ENCODE measurements at places on chromosomes 2 and 18.

DNA sequence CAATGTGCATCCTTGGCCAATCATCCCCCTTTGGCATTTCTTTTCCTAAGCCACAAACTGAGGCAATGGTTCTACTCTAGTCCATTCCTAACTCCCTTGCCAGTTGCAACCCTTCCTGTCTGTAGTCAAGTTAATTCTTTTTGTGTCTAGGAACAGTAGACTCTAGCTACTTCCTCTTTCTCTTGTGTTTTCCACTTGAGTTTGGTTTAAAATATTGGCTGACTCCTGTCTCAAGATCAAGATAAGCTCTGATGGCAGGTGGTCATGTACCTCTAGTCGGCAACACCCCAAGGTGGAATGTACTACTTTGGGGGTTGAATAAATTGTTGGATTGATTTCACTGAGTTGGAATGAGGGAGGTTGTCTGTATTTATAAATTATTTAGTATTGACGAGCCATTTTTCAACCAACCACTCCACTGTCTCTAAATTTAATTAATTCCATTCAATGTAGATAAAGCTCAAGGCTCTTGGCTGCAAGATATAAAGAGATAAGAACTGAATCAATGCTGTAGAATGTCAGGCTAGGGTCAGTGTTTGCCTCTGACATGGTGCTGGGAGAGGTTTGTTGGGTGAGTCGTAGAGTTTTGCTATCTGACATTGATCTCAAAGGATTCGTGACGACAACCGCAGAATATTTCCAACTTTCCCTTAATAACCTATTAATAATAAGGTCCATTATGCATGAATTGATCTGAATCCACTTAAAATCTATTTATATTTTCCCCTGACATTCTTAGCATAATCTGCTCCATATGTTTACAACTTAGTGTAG is 188.7 kb upstream of the APCDD1 start:
- no peak for DNase-seq

- DNase-seq: no peak
These were observed 140.7 kb downstream of the ZNF516 start for GRCh38 chr18:76354348-76354747.

GRCh38 chr2:187546762-187547333 is 7.4 kb downstream of the TFPI start:
- DNase-seq: no peak

DNA sequence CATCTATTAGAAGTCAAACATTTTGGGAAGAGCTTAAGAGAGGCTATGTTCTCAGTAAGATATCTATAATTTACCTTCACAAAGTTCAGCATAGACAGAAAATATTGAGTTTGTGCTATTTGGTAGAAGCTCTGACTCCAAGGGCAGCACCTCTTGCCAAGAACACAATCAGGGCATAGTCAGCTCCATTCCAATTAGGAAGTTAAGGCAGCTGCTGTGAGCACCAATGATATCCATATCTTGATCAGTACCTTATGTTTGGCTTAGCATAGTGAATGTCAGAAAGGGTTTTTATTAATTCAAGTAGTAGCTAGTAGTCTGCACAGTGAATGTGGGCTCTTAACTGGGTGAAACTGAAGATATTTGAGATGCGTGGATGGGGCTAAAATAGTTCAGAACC is 86.4 kb upstream of the SPRED2 start:
- DNase-seq: no peak

DNA sequence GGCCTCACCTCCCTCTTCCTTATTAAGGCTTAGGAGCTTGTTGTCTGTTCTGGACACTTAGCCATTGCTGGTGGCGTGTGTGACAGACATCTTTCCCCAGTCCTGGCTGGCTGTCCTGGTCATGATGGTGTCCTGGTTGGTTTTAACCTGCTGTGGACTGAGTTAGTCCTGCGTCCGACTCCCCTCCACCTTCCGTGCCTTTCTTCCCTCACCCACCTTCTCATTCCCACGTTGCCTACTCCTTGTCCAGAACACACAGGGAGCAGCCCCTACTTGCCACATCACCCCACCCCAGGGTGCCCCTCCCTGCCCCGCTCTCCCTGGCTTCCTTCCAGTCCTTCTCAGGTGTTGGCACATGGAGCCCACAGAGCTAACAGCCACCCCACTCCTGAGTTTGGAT is 9.5 kb downstream of the ANO7 start:
- DNase-seq: no peak

DNA sequence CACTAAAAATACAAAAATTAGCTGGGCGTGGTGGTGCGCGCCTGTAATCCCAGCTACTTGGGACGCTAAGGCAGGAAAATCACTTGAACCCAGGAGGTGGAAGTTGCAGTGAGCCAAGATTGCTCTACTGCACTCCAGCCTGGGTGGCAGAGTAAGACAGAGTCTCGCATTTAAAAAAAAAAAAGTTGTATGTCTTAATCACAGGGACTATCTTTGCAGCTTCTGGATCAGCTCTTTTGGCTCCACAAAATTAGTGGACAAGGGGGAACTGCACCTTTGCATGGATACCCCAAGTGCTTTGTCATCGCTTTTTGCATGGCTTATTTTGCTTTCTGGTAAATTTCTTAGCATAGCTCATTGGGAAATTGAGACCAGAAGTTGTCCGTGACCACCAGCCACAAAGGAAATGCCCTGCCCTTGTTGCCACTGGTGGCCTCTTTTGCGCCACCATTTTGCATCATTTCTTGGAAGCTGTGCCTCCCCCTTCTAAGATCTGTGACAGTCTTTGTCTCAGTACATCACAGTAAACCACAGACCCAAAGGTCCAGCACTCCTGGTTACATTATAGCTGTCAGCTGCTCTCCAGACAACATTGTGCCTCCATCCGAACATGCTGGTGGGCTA is 43.9 kb upstream of the PCBP1 start:
- DNase-seq: no peak

DNA sequence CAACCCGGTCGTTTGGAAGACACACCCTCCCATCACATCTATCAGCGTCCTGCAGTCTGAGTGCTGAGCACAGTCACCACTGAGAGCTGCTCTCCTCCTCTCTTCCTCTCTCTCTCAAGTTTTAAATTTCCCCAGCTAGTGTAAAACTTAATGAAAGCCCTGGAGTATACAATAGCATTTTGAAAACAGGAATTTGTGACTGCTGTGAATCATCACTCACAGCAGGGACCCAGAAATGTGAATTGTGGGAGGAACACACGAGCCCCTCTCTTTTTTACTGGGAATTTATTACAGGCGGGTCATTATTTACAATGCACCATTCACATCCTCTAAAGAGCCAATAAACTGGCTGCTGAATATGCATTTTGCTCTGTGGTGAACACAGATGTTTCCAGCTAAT is 185.0 kb upstream of the SMIM21 start:
- no peak for DNase-seq

GRCh38 chr18:31399306-31400032 is 22.9 kb downstream of the DSG4 start:
- no peak for DNase-seq

DNA sequence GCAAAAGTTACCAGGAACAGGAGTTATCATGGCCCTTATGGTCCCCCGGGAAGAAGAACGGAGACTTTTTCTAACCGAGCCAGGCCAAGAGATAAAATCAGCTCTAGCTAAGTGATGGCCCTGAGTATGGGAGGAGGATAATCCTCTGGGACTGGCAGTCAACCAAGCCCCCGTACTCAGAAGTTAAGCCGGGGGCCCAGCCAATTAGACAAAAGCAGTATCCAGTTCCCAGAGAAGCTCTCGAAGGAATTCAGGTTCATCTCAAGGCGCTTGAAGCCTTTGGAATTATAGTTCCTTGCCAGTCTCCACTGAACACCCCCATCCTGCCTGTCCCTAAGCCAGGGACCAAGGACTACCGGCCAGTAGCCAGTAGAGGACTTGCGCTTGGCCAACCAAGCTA is 365.3 kb upstream of the TCF4 start:
- DNase-seq: no peak

DNA sequence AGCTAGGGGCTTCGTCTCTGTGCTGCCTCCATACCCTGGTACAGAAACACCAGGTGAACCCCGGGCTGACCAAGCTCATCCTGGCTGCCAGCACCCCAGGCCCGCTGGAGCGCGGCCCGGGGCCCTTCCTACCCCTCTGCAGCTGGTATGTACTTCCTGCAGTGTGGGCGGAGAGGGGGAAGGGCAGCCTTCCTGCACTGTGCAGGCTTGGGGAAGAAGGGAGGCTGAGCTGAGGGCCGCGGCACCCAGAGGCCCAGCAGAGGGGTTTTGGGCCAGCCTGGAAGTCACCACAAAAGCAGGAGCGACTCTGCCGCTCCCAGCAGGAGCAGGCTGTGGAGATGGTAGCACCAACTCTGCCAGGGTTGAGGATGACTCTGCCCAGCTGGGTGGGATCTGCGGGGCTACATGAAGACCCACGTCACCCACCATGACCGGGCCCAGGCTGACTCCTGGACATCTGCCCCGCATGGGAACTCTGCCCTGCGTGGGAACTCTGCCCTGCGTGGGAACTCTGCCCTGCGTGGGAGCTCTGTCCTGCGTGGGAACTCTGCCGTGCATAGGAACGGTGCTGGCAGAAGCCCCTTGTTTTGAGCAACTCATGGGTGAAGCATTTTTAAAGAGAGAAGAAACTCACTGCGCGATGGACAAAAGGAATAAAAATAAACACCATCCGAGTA is 273.3 kb downstream of the NDUFA10 start:
- no peak for DNase-seq

- DNase-seq: no peak
These were observed 75.1 kb downstream of the SPP2 start for GRCh38 chr2:234125451-234126145.

GRCh38 chr2:162908567-162908966 is 70.0 kb upstream of the KCNH7 start:
- peak; percentile 12 for DNase-seq

DNA sequence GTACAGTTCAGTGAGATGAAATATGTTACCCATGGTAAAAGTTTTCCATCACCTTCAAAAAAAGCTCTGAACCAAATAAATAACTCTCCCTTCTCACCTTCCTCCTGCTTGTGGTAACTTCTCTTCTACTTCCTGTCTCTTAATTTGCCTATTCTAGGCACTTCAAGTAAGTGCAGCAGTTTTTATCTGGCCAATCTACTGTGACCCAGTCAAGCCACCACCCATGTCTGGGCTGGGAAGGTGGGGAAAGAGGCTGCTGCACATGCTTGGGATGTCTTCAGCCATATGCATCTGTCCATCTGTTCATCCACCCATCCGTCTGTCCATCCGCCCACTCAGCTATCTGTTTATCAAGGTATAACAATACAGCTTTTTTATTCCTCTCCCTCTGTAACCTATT is 31.6 kb downstream of the ZNF532 start:
- DNase-seq: no peak

- no peak for DNase-seq
These were observed 297.4 kb downstream of the SMAD2 start for GRCh38 chr18:47632970-47633635.

- no peak for DNase-seq
These were observed 152.6 kb downstream of the IKZF2 start for GRCh38 chr2:212998626-212999359.

DNA sequence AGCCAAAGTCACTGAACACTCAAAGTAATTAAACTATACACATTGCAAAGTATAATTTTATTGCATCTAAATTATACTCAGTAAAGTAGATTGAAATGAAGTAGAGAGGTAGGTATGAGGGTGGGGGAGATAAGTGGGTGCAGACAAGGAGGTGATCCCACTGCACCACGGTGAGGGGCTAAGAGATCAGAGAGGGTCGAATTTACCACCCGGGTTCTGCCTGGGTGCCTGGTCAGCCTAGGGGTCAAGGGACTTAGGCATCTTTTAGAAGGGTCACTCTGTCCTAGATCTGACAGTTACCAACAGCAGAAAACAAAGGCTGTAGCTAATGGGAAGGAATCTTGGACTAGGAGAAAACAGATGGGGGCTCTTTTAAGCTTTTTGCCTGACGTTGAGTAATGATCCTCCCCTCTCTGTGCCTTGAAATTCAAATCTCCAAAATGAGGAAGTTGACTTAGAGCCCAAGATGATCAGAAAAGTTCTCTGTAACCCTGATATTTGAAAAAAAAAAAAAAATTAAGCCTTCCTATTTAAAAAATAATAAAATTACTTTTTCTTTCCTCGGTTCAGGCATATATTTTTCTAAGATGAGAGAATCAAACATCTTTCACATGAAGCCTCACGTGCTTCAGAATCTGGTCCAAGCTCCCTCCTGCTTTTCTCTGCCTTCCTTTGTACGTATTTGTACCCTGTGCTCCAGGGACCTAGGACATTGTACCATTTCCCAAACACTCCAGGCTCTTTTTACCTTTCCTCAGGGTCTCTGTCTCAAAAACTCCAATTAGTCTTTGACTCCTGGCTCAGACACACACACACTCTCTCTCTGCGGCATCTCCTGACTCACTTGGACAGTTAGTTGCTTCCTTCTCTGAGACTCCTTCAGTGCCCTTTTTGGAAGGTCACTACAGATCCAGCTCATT is 353.9 kb downstream of the CYRIA start:
- no peak for DNase-seq

GRCh38 chr18:26183395-26184112 is 42.7 kb upstream of the TAF4B start:
- DNase-seq: no peak

DNA sequence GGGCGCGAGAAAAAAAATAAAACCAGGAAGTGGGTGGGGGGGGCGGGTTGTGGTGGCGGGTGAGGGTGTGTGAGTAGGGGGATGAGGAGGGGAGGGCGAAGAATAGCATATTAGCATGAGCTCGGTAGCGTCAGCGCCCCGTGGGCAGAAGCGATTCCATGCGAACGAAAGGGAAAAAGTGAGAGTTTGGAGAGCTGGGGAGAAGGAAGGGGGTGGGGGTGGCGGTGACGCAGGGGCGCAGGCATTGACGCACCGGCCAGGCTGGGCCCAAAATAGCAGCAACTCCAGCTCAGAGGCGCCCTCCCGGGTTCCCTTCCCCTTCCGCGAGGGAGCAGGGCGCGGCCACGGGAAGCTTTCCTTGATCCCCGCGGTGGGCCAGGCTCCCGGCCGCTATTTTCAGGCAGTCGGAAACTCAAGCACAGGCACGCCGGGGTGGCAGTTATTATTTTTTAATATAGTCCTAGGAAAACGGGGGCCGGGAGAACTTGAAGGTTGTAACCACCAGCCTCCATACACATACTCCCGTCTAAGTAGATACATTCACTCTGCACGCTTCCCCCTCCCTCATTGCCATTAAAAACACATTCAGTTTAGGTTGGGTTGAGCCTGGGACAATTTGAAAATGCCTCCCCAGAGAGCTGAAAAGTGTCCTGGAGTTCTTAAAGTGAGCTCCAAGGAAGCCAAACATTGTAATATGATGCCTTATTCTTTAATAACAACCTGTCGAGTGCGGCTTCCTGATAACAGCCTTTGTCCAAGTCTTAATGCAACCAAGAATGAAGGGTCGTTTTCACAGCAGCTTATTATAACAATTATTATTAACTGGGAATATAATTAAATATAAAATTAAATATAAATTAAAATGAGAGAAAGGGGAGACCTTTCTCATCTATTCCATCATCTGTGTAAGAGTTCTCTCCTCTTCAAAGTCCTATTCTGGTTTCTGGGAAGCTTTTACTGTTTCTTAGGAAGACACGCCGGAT is 2.3 kb upstream of the NR4A2 start:
- peak; percentile 70 for DNase-seq

DNA sequence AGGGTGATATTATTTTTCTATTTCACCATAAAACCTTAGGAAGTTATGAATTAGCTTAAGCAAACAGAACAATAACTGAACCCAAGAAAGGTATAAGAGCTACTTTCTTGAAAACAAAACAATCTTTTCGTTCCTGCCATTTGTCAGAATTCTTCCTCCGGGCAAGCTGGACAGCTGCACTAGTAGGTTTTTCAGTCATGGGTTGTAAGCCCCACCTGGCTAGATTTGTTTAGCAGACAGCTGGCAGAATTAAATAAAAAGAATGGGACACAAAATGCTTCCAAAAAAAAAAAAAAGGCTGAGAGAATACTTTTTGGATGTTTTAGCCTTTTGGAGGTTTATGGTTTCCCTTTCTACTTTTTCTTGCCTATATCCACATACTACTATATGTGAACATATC is 694.1 kb downstream of the ARHGAP15 start:
- no peak for DNase-seq

- DNase-seq: no peak
These were observed 119.6 kb downstream of the ZFP36L2 start for GRCh38 chr2:43106559-43107527.
